ENCODE measurements at places on chromosomes 5 and 9. TPM values are rescaled to one million over a fixed set of nuclear protein-coding genes. Genes with fewer than 3 reads are reported as not detected.

DNA sequence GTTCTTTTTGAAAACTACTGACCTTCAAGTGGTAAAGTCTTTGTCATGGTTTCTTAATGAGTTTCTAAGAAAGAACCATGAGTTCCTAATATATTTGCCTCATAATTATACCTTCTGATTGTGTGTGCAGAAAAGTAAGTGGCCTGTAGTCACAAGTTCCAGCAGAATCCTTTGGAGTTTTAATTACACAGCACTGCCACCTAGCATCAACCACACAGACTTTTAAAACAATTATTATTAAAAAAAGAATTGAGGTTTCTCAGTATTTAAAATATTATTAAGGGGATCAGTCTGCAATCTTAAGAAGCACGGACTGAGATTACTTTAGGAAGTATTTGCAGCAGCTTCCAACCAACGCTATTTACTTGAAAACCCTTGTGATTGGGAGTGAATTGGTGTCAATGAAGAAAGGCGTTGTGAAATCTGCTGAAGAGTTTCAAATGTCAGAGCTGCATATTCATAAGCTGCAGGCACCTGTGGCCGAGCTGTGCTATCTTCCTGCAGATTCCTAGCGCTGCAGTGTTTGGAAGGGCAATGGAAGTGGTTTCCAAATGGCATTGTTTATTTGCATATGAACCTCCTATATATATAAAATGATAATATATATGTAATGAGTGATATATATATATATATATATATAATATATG, 1074.2 kb upstream of the WWC1 start:
- H3K27me3 ChIP-seq: no peaks in the 10 kb centered on the region
- no peaks in the 10 kb centered on the region for H3K36me3 ChIP-seq
- no peak overlapping the region for H3K27ac ChIP-seq
- DNase-seq: no peak
- H3K4me3 ChIP-seq: no peak overlapping the region

DNA sequence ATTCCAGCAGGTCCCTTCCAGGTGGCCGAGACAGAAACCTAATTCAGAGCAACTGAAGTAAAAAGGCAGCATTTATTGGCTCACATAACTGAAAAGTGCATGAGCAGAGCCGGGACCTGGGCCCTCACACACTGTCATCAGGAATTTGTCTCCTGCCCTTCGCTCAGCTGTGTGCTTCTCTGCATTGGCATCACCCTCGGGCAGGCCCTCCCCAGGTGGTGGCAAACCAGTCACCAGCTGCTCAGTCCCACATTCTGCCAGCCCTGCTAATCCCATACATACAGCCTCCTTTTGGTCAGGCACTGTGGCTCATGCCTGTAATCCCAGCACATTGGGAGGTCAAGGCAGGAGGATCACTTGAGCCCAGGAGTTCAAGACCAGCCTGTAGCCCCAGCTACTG, 11.5 kb upstream of the CPLX2 start:
- no peak overlapping the region for H3K4me3 ChIP-seq
- no peak overlapping the region for H3K27ac ChIP-seq
- H3K36me3 ChIP-seq: no peaks in the 10 kb centered on the region
- DNase-seq: no peak

GRCh38 chr9:29339387-29339786, 1766.1 kb upstream of the C9orf72 start:
- H3K4me3 ChIP-seq: no peak overlapping the region
- DNase-seq: no peak
- no peaks in the 10 kb centered on the region for H3K4me1 ChIP-seq
- H3K27ac ChIP-seq: no peak overlapping the region
- no peaks in the 10 kb centered on the region for H3K27me3 ChIP-seq

Gene TLX3
- 6.5 TPM for total RNA-seq

GRCh38 chr5:147309621-147310020, 74.8 kb downstream of the STK32A start:
- no peaks in the 10 kb centered on the region for H3K27me3 ChIP-seq
- H3K27ac ChIP-seq: peak overlapping the region; percentile 89
- no peak for DNase-seq
- H3K4me3 ChIP-seq: peak overlapping the region; percentile 37
- peaks cover 34% of the 10 kb centered on the region for H3K4me1 ChIP-seq

GRCh38 chr9:132546148-132547051, 36.0 kb upstream of the BARHL1 start:
- peaks cover 37% of the 10 kb centered on the region for H3K4me1 ChIP-seq
- peak; percentile 59 for DNase-seq
- H3K27me3 ChIP-seq: no peaks in the 10 kb centered on the region
- H3K4me3 ChIP-seq: peak overlapping the region; percentile 24
- H3K27ac ChIP-seq: peak overlapping the region; percentile 91

DNA sequence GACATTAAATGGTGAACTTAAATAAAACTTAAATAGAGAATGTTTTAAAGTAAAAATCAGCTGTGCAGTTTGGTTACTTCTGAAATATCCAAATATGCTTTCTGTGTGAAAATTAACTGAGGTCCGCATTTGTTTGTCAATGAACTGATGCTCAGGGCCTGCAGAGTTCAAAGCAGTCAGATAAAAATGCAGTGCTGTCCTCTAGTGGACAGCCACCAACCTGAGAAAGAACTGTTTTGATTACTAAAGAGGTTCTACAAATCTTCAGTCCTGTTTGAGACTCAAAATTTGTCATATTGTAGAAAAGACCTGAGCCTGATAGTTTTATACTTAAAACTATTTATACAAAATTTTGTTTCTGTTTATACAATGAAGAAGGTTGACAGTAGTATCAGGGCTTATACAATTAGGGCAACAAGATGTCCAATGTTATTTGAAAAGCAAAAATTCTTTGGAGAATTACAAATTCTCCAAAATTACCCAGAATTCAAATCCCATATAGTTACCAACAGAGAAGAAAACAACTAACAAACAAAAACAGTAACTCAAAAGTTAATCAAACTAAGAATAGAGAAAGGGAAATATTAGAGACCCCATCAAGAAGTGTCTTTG, 232.3 kb upstream of the TBCA start:
- H3K27ac ChIP-seq: no peak overlapping the region
- peaks cover 12% of the 10 kb centered on the region for H3K4me1 ChIP-seq
- no peaks in the 10 kb centered on the region for H3K36me3 ChIP-seq
- peak; percentile 29 for DNase-seq

DNA sequence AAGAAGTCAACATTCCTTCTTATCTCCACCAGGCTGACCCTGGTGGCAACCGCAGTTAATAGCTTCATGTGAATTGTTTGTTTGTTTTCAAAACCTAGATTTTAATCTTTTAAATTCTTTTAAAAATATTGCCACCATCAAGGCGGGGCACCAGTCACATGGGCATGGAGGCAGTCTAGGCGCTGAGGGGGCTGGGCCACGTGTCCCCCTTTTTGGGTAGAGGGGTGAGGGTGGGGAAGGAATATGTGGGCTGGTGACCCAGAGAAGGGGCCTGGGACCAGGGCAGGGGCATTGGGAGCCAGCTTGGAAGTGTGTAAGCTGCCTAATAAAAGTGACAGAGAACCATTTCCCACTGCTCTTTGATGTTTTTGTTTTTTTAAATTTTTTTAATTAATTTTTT, 147.3 kb downstream of the GADD45G start:
- no peak overlapping the region for H3K27ac ChIP-seq
- H3K4me3 ChIP-seq: no peak overlapping the region
- no peaks in the 10 kb centered on the region for H3K36me3 ChIP-seq
- H3K4me1 ChIP-seq: no peaks in the 10 kb centered on the region
- DNase-seq: no peak

- H3K27ac ChIP-seq: peak overlapping the region; percentile 10
- peaks cover 27% of the 10 kb centered on the region for H3K36me3 ChIP-seq
- no peaks in the 10 kb centered on the region for H3K27me3 ChIP-seq
- H3K4me3 ChIP-seq: no peak overlapping the region
- peaks cover 34% of the 10 kb centered on the region for H3K4me1 ChIP-seq
Observed at GRCh38 chr5:43073597-43074546, 33.8 kb upstream of the ANXA2R start.

- H3K4me1 ChIP-seq: no peaks in the 10 kb centered on the region
- no peaks in the 10 kb centered on the region for H3K36me3 ChIP-seq
- no peak overlapping the region for H3K27ac ChIP-seq
Observed at GRCh38 chr5:167049043-167049663, 1242.3 kb upstream of the WWC1 start.

Gene KCNN2
- 1.2 TPM for total RNA-seq

DNA sequence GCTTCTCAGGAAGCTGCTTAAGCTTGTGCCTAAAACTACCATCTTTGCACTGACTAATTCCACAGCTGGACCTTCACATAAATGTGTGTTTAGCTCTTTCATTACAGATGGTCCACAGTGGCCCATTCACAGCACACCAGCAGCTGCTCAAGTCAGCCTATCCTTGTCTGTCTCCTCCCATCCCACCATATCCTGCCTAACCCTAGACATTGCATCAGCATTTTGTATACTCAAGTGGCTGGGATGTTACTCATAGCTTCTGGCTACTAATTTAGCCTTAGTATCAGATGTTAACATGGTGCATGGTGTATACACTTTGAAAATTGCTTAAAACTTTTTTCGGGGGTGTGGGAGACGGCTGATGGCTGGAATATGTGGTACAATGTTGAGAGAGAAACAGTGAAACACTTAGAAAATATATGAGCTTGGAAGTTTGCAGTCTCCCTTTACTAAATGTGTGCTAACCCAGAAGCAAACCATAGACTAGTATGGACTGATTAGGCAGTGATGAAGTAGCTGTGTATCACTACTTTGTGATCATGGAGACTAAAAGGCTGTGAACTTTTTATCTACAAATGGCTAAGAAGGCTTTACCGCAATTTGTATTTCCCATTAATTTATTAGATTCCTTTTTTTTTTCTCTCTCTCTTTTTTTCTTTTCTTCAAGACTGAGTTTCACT, 83.1 kb downstream of the JMY start:
- peak overlapping the region; percentile 65 for H3K27ac ChIP-seq
- peaks cover 11% of the 10 kb centered on the region for H3K4me1 ChIP-seq
- H3K4me3 ChIP-seq: no peak overlapping the region
- H3K36me3 ChIP-seq: peaks cover 11% of the 10 kb centered on the region
- DNase-seq: peak; percentile 19
- H3K27me3 ChIP-seq: no peaks in the 10 kb centered on the region

DNA sequence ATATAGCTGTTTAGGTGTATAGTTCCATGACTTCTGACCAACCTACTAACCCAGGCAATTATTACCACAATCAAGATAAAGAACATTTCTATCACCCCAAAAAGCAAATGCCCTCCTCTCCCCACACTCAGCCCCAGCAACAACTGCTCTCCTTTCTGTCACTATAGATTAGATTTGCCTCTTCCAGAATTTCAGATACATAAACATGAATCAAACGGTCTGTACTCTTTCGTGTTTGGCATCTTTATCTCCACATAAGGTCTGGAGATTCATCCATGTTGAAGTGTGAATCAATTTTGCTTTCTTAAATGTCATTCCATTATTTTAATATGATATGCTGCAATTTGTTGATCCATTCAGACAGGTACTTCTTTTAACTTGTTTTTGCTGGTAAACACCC, 10.5 kb upstream of the GCNT1 start:
- no peaks in the 10 kb centered on the region for H3K36me3 ChIP-seq
- no peak overlapping the region for H3K4me3 ChIP-seq
- no peak for DNase-seq
- no peaks in the 10 kb centered on the region for H3K27me3 ChIP-seq
- H3K27ac ChIP-seq: no peak overlapping the region

GRCh38 chr9:26412446-26412845, 480.2 kb downstream of the CAAP1 start:
- no peaks in the 10 kb centered on the region for H3K4me1 ChIP-seq
- DNase-seq: no peak
- H3K27me3 ChIP-seq: no peaks in the 10 kb centered on the region

Gene URM1
- 40.2 TPM for total RNA-seq

Gene GABRA6
- not detected for total RNA-seq

Gene CETN3
- total RNA-seq: 30.0 TPM
